GM19239 (cell line): ENCODE measurements at places on chromosomes 13 and 19.

GRCh38 chr19:30333291-30334065, 38.7 kb upstream of the ZNF536 start:
- DNase-seq: no peak

- DNase-seq: no peak
These were observed 36.3 kb upstream of the ABCC4 start for GRCh38 chr13:95337597-95337996.

DNA sequence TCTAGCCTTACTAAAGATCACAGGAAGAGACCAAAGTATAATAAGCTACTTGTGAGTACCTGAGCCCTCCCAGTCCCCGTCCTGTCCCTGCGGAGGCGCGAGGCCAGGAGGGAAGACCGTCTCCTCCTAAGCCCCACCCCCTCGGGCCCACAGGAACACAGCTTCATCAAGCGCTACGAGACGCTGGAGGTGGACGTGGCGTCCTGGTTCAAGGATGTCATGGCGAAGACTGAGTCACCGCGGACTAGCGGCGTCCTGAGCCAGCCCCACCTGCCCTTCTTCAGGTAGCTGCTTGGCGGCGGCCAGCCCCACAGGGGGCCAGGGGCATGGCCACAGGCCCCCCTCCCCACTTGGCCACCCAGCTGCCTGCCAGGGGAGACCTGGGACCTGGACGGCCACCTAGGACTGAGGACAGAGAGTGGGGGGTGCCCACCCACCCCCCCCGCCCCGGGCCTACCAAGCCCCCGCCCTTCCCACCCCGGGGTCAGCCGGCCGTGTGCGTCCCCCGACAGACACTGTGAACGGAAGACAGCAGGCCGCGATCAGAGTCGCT, 2.4 kb upstream of the TGFBR3L start:
- DNase-seq: no peak

DNA sequence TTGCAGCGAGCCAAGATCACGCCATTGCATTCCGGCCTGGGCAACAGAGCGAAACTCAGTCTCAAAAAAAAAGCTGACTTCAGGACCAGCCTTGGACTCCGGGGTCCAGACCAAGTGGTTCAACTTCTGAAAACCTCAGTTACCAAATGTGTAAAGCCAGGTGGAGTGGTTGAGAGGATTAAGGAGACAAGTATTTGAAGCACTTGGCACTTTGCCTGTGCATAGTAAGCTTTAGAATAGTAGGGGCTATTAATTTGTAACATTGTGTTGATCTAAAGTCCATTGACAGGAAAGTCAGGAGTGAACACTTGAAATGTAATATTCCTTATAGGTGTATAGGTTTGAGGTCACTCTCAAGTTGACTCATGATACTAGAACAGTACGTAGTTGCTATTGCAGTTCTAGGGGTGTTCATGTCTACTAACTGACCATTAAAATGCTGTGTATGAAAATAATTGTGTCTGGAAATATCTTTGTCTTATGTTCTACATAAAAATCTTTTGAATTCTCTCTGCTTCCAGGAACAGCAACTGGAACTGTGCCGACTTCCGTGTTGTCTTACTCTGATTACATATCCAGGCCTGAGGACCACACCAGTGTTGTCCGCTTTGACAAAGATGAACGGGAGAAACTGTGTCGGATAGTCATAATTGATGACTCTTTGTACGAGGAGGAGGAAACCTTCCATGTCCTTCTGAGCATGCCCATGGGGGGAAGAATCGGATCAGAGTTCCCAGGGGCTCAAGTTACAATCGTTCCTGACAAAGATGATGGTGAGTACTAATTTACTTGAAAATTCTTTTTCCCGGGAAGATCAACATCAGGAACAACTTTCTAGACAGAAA, 97.4 kb downstream of the FREM2 start:
- DNase-seq: no peak

GRCh38 chr13:21289475-21289874, 113.0 kb downstream of the MRPL57 start:
- no peak for DNase-seq

DNA sequence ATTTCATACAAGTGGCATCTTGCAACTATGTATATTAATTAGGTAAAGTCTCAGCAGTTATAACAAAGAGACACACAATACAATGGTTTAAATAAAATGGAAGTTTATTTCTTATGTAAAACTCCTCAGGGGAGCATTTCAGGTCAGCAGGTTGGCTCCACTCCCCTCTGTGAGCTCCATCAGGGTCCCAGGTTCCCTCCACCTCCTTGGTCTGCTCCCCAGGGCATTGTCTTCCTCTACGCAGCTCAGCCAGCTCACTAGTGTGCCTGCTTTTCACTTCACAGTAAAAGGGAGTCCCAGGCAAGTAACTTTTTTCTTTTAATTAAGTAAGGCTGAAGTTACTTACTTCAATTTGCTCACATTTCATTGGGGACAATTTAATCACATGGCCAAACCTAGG, 135.3 kb upstream of the FNDC3A start:
- no peak for DNase-seq

GRCh38 chr13:42040730-42041010, 7.8 kb upstream of the DGKH start:
- DNase-seq: peak; percentile 18

GRCh38 chr13:71864986-71865873, 1.8 kb downstream of the DACH1 start:
- peak; percentile 3 for DNase-seq

DNA sequence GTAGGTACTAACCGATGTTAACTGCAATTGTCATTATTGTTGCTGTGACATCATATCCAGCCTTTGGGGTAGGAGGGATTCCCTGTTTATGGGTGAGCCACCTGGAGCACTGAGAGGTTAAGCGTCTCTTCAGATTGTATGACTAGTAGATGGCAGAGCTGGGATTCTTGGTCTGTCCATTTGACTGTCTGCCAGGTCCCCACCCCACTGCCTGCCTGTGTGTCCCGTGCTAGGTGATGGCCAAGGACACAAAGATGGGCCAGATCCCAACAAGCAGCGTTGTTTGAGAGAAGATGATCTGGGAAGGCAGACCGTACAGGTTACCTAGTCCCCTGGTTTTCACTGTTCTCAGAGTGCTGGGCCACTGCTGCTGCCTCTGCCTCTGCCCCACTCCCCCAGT, 16.6 kb downstream of the PPP2R1A start:
- no peak for DNase-seq

DNA sequence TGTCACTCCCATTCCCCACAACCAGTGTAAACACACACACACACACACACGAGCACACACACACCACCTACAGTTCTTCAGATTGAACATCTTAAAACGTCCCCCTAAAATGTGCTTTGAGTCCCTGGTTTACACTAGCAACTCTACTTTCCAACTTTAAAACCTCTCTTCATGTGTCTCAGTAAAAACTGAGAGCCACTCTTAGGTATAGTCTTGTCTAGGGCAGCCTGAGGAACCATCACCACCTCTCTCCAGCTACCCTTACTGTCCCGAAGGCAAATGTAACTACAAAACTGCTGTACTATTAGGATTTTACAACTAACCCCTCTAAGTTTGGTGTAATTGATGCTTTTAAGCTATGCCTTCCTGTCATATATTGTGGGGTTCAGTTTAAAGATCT, 1501.6 kb upstream of the MIR17HG start:
- DNase-seq: no peak

DNA sequence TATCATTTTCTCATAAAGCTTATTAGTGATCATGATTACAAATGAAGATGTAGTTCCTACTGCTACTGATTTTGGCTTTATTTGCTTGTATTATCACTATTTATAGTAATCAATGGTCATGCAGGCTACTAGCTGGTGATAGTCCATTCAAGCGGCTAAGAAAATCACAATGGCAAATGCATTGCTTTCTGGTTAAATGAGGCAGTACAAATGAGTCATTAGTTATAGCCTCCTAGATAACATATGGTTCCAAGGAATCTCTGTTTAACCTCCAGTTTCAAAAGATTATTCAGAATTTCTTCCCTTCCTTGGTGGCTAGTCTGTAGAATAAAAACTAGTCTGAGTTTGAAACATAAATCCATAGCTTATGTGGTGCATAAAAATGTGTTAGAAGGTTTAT, 141.3 kb upstream of the HTR2A start:
- DNase-seq: no peak

GRCh38 chr13:78129823-78130222, 211.2 kb upstream of the EDNRB start:
- no peak for DNase-seq

GRCh38 chr13:111325941-111326620, 5.6 kb downstream of the TEX29 start:
- DNase-seq: no peak

DNA sequence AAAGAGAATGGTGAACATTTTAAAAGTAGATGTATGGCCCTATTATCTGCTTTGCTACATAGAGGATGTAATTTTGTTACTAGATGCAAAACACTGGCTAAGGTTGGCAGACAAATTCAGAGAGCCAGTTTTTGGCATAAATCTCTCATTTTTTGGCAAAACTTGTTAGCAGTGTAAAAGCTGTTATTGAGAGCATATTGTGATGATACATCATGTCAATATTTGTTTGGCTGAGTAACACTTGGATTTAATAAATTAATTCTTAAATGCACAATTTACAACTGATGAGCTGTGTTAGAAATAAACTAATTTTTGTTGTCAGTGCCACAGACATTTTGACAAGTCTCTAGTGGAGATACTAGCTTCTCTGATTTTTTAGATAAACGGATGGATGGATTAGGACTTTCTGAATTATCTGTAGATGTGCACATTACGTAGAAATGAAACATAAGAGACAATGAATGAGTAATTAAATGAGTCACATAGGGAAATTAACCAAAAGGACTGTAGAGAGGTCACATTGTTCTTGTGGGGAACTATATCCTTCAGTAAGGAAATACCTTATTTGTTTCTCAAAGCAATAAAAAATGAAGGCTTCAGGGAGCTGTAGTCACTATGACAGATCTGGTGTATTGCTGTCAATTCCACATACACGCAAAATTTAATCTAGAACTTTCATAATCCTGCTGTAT, 17.4 kb downstream of the UFM1 start:
- DNase-seq: no peak

GRCh38 chr13:24906268-24906667, 142.3 kb downstream of the RNF17 start:
- no peak for DNase-seq

DNA sequence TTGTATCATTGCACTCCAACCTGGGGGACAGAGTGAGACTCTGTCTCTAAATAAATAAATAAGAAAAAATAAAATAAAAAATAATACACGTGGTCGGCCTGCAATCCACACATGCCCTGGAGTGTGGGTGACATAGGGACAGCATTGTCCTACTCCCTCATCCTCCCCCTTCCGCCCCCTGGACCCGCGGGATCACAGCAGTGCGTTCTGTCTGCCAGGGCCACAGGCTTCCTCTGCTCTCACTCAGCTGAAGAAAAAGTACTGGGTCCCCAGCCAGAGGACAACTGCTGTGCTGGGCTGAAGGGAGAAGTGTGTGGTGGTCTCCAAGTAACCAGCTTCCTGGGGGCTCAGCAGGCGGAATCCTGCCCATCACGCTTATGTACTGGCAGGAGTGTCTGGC, 6.3 kb downstream of the BCAT2 start:
- no peak for DNase-seq

DNA sequence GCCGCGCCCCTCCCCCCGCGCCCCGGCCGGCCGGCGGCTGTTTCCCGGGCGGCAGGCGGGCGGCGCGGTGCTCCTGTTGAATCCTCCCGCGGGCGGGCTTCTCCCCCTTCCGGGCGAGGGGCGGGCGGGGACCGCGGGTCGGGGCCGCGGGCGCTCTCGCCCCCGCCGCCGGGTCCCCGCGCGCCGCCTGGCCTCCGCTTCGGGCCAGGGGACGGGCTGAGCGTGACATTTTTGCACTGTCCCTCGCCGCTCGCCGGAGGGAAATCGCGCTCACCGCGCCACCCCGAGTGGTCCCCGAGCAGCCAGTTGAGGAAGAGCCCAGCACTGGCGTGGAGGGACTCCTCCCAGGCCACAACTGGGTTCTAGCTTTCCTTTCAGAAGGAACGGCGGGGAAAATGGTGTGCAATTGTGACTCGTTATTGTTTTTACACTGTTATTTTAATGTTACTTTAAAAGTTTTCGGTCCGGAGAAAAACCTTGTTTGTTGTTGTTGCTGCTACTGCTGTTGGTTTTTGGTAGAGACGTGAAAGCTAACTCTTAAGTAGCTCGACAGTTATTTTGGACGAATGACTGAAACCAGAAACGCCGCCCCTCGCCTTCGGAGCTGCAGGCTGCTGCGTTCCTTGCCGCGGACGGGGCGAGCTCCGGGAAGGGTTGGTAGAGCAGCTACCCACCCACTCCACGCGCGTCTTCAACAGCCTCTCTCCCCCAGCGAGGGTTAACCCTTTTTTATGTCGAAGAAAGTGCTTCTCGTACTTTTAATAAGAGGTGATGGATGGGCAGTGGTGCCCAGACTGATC, 959 bp downstream of the PDS5B start:
- DNase-seq: peak; percentile 33

- no peak for DNase-seq
These were observed 1193.6 kb downstream of the UQCRFS1 start for GRCh38 chr19:28019371-28019770.

DNA sequence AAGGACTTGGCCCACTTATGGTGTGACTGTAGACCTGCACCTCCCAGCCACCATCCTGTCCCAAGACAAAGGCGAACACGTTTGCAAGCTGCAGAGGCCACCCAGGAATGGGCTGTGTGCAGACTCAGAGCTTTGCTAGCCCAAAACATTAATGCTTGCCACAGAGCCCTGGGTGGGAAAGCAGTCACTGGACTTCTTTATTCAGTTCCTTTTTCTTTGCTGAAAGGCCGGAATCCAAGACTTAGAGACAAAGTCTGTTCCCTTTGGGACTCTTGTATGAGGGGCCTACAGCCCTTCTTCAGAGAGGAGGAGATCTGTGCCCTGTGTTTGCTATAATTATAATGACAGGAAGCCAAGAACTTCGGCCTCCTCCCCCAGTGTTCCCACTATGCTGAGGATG, 167.8 kb downstream of the DLEU7 start:
- DNase-seq: no peak

DNA sequence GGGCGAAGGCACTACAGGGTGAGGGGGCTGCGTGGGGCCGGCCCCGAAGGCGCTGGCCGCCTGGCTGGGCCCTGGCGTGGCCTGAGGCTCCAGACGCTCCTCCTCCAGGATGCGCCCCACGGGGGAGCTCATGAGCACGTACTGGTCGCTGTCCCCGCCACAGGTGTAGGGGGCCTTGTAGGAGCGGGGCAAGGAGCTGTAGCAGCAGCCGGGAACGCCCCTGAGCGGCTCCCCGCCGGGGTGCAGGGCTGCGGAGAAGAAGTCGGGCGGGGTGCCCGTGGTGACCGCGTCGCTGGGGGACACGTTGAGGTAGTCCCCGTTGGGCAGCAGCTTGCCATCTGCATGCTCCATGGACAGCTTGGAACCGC, 3.0 kb downstream of the IRS2 start:
- no peak for DNase-seq
